Bronchial epithelial cell (primary cell): ENCODE measurements at places on chromosomes 16 and 17.
A peak's percentile ranks its signal among the peaks of the same experiment; 100 is the strongest.

- peak; percentile 82 for DNase-seq
Observed at GRCh38 chr17:72984145-72984925, 108.2 kb downstream of the SLC39A11 start.

DNA sequence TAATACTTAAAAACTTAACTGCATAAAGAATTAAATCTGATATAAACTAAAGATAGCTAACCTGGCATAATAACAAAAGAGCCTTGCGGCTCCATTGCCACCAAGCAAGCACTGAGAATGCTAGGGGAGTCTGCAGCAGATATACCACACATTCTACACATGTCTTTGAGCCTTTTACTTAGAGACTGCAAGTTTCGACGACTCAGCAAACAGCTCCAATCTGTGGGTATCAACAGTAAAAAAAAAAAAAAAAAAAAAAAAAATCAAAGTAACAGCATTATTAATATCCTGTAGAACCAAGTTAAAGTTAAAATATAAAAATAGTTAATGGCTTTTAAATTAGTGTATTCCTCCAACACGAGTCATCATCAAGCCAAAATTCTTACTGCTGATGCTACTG is 27.8 kb upstream of the INTS2 start:
- DNase-seq, result no peak

DNA sequence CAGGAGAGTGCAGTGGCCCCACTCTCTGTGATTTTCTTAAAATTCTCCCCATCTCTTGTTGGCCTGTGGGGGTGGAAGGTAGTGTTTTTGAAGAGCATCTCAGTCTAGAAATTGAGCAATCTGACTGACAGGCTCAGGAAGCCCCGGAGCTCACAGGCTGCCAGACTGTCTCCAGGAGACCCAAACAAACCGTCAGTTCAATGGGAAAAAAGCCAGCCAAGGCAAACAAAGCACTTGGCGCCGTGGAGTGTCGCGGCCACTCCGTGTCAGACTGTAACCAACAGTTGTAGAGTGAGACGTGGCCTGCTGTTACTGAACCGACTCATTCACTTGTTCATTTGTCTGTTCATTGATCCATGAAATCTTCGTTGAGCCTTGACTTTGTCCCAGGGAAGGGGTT is 33.7 kb downstream of the RGS9 start:
- DNase-seq, result no peak

- DNase-seq, result no peak
Observed at GRCh38 chr16:51710186-51710585, 559.1 kb upstream of the SALL1 start.

- no peak for DNase-seq
Observed at GRCh38 chr16:86537486-86537885, 17.5 kb downstream of the MTHFSD start.

GRCh38 chr16:78705694-78706093 is 606.2 kb downstream of the WWOX start:
- peak; percentile 99 for DNase-seq

- DNase-seq, result no peak
Observed at GRCh38 chr17:15109608-15110007, 155.5 kb downstream of the PMP22 start.

GRCh38 chr17:2180768-2181167 is 122.8 kb downstream of the SMG6 start:
- DNase-seq, result no peak

- DNase-seq, result no peak
Observed at GRCh38 chr17:27450416-27450815, 5.8 kb upstream of the KSR1 start.

- no peak for DNase-seq
Observed at GRCh38 chr17:16999931-17000625, 28.2 kb upstream of the TNFRSF13B start.

- no peak for DNase-seq
Observed at GRCh38 chr16:88988980-88989811, 12.2 kb upstream of the CBFA2T3 start.
